ENCODE measurements at places on chromosomes 7 and 10. TPM values are rescaled to one million over a fixed set of nuclear protein-coding genes. Genes with fewer than 3 reads are reported as not detected.

GRCh38 chr7:40847921-40848320 is 713.1 kb downstream of the SUGCT start:
- DNase-seq: no peak

- no peak for DNase-seq
These were observed 102.2 kb downstream of the TCF7L2 start for GRCh38 chr10:113052076-113052830.

GRCh38 chr7:15433151-15433550 is 128.7 kb downstream of the AGMO start:
- no peak for DNase-seq

- DNase-seq: no peak
These were observed 265.7 kb upstream of the MAGI2 start for GRCh38 chr7:79719216-79719615.

GRCh38 chr7:120725376-120726039 is 132.4 kb downstream of the TSPAN12 start:
- no peak for DNase-seq

DNA sequence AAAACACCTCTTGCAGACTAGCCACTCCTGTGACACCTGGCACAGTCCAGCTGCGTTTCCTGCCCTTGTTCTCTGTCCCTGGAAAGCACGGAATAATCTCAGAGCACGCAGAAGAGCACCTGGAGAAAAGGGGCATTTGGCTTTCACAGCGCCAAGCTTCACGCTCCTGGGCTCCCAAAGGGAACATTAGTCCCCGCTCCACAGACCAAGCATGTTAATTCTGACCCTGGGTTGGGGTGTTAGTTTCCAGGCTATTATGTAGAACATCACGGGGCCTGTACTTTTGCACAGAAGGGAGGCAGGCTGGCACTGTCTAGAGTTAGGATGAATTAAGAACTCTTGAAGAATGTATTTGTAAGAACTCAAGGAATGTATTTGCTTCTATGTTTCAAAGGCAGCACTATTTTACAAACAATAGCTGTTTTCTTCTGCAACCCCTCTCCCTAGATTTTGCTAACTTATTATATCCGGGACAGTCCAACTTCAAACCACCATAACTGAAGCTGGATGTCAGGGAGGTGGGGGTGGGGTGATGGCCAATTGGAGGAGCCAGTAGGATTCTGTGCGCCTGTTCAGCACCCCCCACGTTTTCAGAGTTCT is 62.2 kb upstream of the TRIM8 start:
- no peak for DNase-seq

GRCh38 chr7:87234949-87235348 is 15.4 kb upstream of the TMEM243 start:
- no peak for DNase-seq

- no peak for DNase-seq
These were observed 17.1 kb downstream of the URGCP start for GRCh38 chr7:43888993-43889945.

DNA sequence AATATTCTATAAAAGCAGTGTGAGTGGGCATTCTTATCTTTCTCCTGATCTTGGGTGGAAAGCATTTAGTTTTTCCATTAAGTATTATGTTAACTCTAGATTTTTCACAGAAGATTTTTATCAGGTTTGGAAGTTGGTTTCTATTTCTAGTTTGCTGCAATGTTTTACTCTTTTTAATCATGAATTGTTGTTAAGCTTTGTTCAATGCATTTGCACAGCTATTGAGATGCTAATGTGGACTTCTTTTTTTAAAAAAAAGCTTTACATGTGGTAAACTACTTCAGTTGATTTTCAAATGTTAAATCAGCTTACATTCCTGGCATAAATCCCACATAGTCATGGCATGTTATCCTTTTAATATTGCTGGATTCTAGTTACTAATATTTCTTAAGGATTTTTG is 363.6 kb upstream of the NRP1 start:
- DNase-seq: no peak

DNA sequence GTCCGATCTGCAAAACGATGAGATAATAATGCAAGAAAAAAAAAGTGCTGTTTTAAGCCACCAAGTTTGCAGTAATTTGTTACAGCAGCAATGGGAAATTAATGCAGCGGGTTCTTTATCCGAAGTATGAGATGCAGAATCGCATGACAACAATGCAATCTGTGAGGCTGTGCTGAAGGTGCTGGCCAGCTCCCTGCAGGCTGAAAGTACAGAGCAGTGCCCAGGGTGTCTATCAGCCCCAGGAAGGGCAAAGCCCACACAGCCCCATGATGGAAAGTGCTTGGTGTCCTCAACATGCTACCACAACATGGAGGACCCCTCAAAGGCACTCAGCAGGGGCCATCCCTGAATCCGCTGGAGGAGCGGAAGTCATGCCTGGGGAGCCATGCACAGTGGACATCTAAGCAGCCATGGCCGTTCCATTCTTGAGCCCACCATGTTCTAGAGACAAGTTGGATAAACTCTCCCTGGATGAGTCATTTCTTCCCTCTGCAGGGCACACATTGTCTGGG is 199.5 kb upstream of the PFKP start:
- DNase-seq: no peak

DNA sequence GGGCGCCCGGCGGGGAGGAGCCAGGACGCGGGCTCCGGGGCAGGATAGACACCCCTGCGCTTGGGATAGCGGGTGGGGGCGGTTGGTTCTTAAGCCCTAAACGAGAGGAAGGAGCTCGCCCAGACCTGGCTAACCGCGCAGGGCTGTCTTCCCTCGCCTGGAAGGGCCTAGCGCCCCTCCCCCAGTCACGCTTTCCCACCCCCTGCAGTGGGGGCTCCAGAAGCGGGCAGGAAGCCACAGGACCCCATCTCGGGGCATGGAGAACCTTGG is 6.5 kb downstream of the SHH start:
- DNase-seq: no peak

DNA sequence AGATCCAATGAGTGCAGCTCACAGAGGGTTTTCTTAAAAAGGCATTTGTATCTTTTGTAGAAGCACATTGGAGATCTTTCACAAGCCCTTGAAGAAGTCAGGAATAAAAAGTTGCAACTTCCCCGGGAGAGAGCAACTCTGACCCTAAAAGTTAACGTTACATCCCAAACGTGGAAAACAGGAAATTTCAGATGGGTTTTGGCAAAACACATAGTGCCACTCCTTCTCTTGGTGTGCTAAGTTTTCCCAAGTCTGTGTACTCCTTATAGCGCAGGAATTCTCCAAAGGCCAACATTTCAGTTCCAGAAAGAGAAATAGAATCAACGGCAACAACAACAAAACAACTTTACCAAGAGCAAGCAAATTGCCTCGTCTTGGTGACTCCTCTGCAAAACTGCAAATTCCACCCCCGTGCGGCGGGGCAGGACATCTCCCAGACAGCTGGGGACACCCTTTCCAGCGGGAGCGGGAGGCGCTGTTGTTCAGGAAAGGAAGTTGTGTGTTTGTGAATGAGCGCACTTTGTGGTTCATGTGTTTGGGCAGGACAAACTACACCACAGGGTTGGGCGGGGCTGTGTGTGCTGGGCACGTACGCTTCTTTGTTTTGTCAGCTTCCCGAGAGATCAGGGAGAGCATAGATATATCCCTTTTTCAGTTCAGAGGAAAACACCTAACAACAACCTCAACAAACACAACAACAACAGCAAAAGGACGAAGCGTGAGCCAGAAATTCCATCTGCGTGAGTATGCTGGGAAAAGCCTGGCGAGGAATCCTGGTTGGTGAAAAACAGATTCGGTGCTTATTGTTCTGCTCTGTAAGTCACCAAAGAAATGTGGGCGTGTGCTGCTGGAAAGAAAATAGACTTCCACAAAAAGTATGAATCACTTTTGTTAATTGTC is 294.7 kb upstream of the PITRM1 start:
- no peak for DNase-seq

DNA sequence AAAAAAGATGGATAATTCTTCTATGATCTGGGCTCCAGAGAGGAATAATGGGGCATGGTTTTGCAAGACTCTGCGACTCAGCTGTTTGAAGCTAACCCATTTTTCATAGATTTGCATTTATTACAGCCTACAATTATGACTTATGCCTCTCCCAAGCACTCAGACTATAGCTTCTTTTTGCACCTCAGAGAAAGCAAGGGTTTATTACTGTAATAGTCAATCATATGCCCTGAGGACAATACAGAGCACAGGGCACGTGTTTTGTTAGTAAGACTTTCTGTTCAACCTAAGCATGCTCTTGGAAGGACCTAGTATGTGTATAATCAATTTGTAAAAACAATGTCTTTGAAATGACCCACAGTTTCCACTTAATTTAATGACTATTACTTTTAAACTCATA is 221.2 kb downstream of the PARD3 start:
- DNase-seq: no peak

- DNase-seq: no peak
These were observed 21.2 kb downstream of the PRSS37 start for GRCh38 chr7:141820067-141820466.

ATOH7 gene
- not detected for total RNA-seq

PLCE1 gene
- total RNA-seq: 5.7 TPM

SUN3 gene
- not detected for total RNA-seq

CACNB2 gene
- 0.19 TPM for total RNA-seq

NUTM2E gene
- total RNA-seq: not detected

NUDT13 gene
- total RNA-seq: 1.7 TPM

RBP3 gene
- not detected for total RNA-seq

MTURN gene
- total RNA-seq: 113 TPM

TMEM184A gene
- total RNA-seq: 0.16 TPM

All from mesenteric fat pad (tissue), 1 donor.